A172 (cell line): ENCODE measurements at places on chromosomes 1 and 21. TPM values are rescaled to one million over a fixed set of nuclear protein-coding genes. Genes with fewer than 3 reads are reported as not detected.
A peak's percentile ranks its signal among the peaks of the same experiment; 100 is the strongest.

GRCh38 chr1:4050998-4051397 lies 150.9 kb upstream of the C1orf174 start:
- DNase-seq, result no peak

The C1QTNF12 gene
- not detected in 2 replicates for total RNA-seq

The TCEANC2 gene
- total RNA-seq, result 2.6 and 3.7 TPM in 2 replicates

GRCh38 chr1:37472994-37473393 lies 1.4 kb upstream of the ZC3H12A start:
- no peak for DNase-seq

DNA sequence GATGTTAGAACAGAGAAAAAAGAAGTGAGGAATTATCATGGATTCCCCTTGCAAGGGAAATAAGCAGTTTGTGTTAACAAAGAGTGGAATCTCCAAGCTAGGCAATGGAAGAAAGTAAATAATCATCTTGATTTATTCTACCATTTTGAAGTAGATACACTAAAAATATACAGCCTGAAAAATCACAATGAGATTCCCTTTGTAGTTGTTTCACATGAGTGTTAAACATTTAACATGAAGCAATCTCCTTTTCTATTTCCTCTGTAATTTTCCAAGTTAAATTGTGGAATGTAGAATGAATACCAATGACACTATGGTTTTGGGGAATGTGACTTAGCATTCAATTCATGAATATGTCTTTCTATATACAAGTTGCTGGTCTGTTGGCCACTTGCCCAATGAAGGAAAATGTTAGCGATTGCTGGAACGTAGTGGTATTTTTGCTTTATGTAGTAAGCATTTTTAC lies 5.7 kb downstream of the TGFB2 start:
- peak; percentile 47 for DNase-seq

The LRRC7 gene
- 0.28 and 0.43 TPM in 2 replicates for total RNA-seq

The FCGR3A gene
- not detected in 2 replicates for total RNA-seq

- DNase-seq, result peak; percentile 98
Observed at GRCh38 chr1:43206600-43207228, 34.6 kb downstream of the CFAP57 start.

DNA sequence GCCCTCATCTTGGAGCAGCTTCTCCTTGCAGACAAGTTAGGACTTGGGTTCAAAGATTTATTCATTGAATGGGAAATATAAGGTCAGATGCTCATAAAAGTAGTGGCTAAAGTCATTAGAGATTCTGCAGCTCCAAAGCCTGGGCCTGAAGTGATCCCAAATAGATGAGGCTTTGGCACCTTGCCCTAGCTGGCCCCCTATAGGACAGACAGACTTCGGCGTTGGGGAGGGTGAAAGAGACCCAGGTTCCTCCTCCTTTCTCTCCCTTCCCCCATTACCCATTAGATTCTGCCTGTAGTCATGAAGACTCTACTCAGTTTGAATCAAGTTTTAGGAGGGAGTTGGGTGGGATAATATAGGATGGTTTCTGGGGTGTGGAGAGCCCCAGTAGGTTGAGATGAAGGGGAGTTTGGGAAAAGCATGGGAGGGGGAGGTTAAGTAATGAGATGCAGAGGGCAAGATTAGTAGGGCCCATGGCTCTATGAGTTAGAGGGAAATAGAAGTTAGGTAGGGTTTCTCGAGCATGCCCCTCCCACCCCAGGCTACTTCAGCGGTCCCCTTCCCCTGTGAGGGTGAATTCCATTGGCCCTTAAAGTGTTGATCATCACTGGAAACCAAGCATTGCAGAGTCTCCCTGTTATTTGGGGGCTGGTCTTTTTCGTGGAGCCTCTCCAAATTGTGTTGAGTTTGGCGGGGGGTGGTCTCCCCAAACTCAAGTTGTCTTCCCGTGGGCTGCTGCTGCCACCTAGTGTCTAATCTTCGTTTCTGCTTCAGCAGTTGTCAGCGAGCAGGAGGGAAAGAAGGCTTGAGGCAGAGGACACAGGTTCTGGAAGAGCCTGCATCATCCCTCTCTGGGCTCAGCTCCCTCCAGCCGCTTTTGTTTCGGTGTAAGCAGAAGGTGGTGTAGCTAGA lies 2.1 kb upstream of the AHDC1 start:
- DNase-seq, result no peak

DNA sequence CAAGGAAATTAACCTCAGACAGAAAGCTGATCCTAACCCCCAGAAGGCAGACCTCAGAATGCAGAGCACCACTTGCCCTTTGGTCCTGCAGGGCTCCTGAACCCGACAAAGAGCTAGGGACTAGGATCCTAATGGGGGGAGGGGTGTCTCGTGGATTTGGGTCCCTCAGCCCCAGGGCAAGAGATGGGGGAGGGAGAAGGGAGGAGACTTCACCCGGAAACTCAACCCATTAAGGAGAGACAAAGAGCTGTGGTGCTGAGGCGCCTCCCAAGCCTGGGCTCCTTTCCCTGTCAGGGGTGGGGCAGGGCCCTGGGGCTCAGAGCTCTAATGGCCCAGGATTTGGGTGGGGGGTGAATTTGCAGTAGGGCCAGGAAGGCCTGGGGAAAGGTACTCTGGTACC lies 2.9 kb downstream of the NECTIN4 start:
- DNase-seq, result no peak

The CCT8 gene
- total RNA-seq, result 463 and 619 TPM in 2 replicates

- DNase-seq, result peak; percentile 54
Observed at GRCh38 chr1:246417152-246417812, 89.8 kb downstream of the SMYD3 start.

DNA sequence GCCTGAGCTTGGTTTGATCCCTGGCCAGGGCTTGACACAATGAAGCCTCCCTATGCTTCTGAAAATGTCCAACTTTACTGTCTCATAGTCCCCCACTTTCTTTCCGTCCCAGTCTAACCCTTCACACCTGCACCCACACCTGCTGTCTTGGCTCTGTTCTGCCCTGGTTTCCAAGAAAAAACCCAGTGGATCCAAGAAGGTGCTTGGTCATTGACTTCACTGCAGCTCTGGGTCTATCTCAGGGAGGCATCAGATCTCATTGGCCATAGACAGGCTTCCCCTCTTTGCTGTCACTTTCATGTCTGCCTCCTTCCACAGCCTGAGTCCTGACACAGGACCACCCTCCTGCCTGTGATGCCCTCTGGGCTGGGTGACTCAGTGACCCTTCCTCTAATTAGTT lies 37.8 kb upstream of the ETV3 start:
- no peak for DNase-seq

DNA sequence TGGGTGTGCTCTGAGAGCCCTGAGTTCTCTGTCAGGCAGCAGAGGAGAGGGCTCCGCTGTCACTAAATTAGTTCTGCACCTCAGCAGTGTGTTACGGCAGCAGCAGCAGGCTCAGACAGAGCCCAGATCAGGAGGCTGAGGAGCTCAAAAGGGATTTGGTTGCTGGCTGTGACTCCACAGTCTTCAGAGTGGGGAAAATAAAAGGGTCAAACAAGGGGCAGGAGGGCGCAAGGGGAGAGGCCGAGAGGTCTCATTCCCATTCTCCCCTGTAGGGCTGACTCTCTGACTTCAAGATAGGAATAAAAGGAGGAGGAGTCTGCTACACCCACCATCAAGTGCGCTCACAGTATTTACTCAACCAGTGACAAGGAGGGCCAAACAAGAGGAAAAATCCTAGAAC lies 9.2 kb upstream of the SLC45A3 start:
- no peak for DNase-seq

The SRGAP2C gene
- total RNA-seq, result 11.0 and 18.0 TPM in 2 replicates

- no peak for DNase-seq
Observed at GRCh38 chr1:75797606-75798216, 1.0 kb downstream of the MSH4 start.

DNA sequence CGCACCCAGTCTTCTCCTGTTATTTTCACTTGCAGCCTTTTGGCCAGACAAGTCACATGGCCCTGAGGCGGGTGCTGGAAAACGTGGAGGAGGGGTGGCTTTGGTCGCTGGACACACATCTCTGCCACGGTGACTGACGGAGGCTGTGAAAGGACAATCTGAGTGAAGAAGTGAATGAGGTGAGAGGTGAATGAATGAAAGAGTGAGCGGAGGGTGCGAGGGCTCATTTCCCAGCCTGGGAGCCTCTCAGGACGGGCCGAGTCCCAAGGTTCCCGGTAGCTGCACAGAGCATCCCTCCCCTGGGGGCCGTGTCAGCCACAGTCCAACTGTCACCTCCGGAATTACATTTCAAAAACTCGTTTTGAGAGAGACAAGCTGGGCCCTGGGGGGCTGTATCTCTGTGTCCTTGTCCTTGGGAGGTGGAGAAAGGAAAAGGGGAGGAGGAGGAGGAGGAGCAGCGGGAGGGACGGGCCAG lies 89.6 kb downstream of the UBIAD1 start:
- no peak for DNase-seq

The MACO1 gene
- total RNA-seq, result 12.4 and 12.6 TPM in 2 replicates

The OR2T5 gene
- total RNA-seq, result not detected in 2 replicates

DNA sequence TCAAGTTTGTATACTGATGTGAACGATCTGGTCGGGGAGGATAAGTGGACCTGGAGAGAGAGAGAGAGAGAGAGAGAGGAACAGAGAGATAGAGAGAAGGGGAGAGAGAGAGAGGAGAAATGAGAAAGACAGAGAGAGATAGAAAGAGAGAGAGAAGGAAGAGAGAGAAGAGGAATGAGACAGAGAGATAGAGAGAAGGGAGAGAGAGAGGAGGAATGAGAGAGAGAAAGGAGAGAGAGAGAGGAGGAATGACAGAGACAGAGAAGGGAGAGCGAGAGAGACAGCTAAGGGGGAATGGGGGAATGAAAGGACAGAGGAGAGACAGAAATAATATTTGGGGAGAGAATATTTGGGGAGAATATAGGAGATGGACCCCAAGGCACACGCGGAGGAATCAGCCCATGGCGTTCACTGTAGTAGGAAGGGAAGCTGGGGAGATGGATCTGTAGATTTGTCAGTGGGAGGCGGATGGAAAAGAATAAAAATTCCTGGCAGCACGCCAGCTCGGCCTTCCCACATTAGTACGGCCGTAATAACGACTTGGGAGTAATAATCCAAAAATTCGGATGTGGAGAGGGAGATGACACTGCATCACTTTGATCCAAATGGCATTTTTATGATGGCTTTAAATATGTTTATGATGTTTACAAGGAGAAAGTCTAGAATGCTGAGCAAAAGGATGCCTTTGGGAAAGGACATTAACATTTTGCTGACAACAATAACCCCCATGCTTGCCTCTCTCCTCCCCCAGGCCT lies 159.8 kb upstream of the KCNJ6 start:
- DNase-seq, result no peak

DNA sequence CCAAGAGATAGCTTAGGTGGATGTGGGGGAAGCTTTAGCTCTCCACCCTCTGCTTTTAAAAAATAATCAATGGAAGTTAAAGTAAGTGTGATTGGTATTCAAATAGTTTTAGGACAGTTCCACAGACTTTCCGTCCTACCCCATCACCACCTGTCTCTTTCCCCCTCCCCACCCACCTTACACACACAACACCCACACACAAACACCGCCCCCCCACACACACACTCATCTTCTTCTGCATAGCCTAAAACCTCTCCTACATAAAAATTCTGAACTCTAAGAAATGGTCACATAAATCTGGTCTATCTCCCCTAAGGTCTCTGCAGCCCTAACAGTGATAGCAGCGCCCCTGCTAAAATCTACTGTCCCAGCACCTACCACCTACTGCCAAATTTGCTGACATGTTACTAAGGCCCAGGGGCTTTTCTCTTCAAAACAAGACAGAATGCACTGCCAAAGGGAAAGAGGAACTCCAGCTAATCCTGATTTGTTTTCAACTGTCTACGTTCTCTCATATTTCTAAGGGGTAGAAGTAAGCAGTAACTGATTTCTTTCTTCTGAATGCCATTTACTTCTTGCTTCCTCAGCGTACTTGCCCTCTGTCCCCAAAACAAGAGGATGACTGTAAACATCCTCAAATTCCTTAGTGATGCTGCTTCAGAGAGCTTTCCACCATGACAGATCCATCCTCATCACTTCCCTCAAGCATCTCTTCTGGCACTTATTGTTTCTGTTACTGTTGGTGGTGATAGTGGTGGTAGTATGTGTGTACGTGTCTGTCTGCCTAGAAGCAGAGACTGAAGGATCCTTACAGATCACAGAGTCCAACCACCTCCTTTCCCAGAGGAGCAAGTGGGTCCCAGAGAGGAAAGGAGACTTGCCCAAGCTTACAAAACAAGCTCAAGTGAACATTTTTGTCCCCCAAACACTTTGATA lies 56.8 kb downstream of the LUZP1 start:
- no peak for DNase-seq
